ENCODE measurements at places on chromosomes 7 and 10.

GRCh38 chr10:124058346-124059003 is 34.9 kb downstream of the CHST15 start:
- no peak overlapping the region for H3K27ac ChIP-seq
- H3K27me3 ChIP-seq, result no peaks in the 10 kb centered on the region
- H3K4me3 ChIP-seq, result no peak overlapping the region
- no peaks in the 10 kb centered on the region for H3K36me3 ChIP-seq
- peaks cover 76% of the 10 kb centered on the region for H3K4me1 ChIP-seq

- peak overlapping the region; percentile 44 for H3K4me3 ChIP-seq
- H3K27me3 ChIP-seq, result peaks cover 3% of the 10 kb centered on the region
- H3K4me1 ChIP-seq, result peaks cover 14% of the 10 kb centered on the region
- H3K36me3 ChIP-seq, result no peaks in the 10 kb centered on the region
- DNase-seq, result peak; percentile 95
- H3K27ac ChIP-seq, result peak overlapping the region; percentile 89
Observed at GRCh38 chr10:27252267-27253000, 11.8 kb upstream of the ACBD5 start.

GRCh38 chr7:148940702-148941597 is 56.9 kb upstream of the EZH2 start:
- H3K27ac ChIP-seq, result peak overlapping the region; percentile 94
- H3K27me3 ChIP-seq, result no peaks in the 10 kb centered on the region
- H3K4me1 ChIP-seq, result peaks cover 16% of the 10 kb centered on the region
- DNase-seq, result peak; percentile 93
- H3K36me3 ChIP-seq, result no peaks in the 10 kb centered on the region
- H3K4me3 ChIP-seq, result peak overlapping the region; percentile 88

GRCh38 chr7:125357676-125358455 is 428.2 kb upstream of the POT1 start:
- no peak overlapping the region for H3K4me3 ChIP-seq
- no peak for DNase-seq
- no peaks in the 10 kb centered on the region for H3K36me3 ChIP-seq
- H3K4me1 ChIP-seq, result no peaks in the 10 kb centered on the region

GRCh38 chr7:92655346-92655884 is 65.2 kb upstream of the FAM133B start:
- no peak overlapping the region for H3K4me3 ChIP-seq
- no peak overlapping the region for H3K27ac ChIP-seq
- H3K36me3 ChIP-seq, result peaks cover 5% of the 10 kb centered on the region
- no peak for DNase-seq

DNA sequence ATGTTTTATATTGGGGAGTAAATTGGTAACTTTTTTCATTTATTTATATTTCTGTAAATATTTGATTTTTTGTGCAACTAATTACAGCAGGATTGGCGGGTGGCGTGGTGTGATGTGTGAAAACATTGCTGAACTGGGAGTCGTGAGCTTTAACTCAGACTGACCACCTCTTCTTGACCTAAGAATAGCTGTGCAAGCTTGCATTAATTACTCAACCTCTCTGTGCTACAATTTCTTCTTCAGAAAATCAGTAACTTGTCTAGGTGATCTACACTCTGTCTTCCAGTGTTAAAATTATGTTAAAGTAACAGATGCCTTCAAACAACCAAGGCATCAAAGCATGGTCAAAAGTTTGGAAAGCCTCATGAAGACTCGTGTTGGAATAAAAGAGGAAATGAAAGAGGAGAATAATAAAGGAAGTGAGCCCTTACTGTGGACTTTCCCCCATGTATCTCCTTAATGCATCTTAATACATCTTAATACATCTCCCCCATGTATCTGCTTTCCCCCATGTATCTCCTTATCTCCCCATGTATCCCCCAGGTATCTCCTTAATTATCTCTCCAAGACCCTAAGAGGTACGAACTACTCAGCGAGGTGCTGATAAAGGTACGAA is 71.2 kb downstream of the SVIL start:
- peaks cover 13% of the 10 kb centered on the region for H3K36me3 ChIP-seq
- no peaks in the 10 kb centered on the region for H3K27me3 ChIP-seq
- no peak overlapping the region for H3K4me3 ChIP-seq
- H3K27ac ChIP-seq, result no peak overlapping the region

DNA sequence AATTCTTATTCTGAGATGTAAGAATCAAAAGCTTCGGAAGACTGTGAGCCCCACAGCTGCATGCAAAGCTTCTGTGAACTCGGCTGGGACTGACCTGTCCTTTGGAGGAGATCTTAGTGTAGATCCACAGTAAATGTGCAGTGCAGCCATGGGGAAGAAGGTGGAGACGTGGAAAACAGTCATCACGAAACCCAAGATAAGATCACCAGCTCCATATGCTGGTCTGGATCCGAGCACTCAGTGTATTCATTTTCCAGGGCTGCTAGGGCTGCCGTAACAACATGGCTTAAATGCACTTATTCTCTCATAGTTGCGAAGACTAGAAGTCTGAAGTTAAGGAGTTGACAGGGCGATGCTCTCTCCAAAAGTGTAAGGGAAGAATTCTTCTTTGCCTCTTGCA is 143.0 kb upstream of the TCF7L2 start:
- H3K4me3 ChIP-seq, result no peak overlapping the region
- DNase-seq, result no peak
- H3K36me3 ChIP-seq, result peaks cover 24% of the 10 kb centered on the region

GRCh38 chr7:21542891-21543527 is at the start of gene DNAH11:
TSS of gene DNAH11 (plus strand) at chr7:21543039. CDS start at chr7:21543246, 207 bp downstream.
- H3K4me3 ChIP-seq, result peak within 1 kb of the TSS; percentile 30
- no peaks in the 10 kb centered on the region for H3K36me3 ChIP-seq
- H3K27me3 ChIP-seq, result peaks cover 28% of the 10 kb centered on the region
- peaks cover 16% of the 10 kb centered on the region for H3K4me1 ChIP-seq
- H3K27ac ChIP-seq, result no peak within 1 kb of the TSS
- DNase-seq, result peak; percentile 77

DNA sequence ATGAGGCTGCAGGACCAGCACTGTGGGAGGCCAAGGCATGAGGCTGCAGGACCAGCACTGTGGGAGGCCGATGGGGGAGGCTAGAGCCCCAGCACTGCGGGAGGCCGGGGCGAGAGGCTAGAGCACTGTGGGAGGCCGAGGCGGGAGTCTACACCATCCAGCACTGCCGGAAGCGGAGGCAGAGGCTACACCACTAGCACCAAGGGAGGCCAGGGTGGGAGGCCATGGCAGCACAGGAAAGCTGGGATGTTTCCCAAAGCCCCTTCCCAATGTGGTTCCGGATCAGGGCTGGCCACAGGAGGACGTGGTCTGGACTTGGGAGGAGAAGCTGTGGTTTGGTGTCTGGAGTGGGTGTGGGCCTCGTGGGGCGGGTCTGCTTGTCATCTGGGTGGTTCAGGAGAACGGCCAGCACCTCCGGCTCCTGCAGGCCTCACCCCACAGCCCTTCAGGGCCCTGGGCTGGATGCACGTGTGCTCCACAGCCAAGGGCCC is 43.6 kb downstream of the PDGFA start:
- peak; percentile 57 for DNase-seq
- H3K36me3 ChIP-seq, result no peaks in the 10 kb centered on the region
- H3K4me1 ChIP-seq, result no peaks in the 10 kb centered on the region
- no peaks in the 10 kb centered on the region for H3K27me3 ChIP-seq
- H3K27ac ChIP-seq, result no peak overlapping the region

- DNase-seq, result no peak
- peaks cover 7% of the 10 kb centered on the region for H3K36me3 ChIP-seq
- no peak overlapping the region for H3K4me3 ChIP-seq
- no peaks in the 10 kb centered on the region for H3K27me3 ChIP-seq
- H3K4me1 ChIP-seq, result no peaks in the 10 kb centered on the region
- H3K27ac ChIP-seq, result no peak overlapping the region
Observed at GRCh38 chr10:117272195-117273076, 31.5 kb downstream of the SLC18A2 start.

- no peak for DNase-seq
- no peaks in the 10 kb centered on the region for H3K4me1 ChIP-seq
- no peak overlapping the region for H3K4me3 ChIP-seq
Observed at GRCh38 chr7:23852135-23852534, 142.1 kb downstream of the STK31 start.

DNA sequence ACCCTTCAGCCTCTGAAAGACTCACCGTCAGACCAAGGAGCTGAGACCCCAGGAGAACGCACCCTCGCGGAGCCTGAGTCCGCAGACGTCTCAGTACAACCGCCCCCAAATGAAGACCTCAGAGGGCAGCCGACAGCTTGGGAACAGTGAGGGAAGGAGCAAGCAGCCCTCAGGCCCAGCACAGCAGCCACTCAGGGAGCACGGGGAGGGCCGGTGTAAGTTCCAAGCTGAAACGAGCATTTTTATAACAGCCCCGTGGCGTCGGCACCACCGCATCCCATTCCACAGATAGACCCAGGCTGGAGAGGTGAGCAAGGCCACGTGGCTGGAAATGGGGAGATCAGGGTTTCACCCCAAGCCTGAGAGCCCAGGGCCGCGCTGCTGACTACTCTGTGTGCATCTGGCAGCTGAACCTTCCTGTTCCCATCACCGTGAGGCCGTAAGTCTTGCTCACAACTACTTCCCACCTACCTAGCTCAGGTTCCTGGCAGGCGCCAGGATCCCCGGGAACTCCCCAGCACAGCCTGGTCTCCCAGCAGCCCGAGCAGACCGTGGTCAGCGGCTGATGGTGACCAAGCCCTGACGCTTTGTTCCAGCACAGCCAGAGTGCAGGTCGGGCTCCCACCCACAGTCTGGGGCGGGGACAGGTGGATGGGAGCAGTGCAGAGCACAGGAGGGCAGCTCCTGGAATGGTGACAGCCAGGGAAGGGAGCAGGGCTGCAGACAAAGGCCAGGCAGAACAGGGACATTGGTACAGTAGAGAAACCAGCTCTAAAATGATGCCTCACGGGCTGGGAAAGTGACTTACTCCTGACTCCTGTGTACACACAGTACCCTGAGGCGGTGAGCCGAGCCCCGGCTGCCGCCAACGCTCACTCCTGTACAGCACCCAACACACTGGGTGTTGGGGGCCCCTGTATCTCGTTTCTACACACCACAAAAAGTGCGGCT is 6.1 kb upstream of the NOM1 start:
- H3K27me3 ChIP-seq, result no peaks in the 10 kb centered on the region
- no peak overlapping the region for H3K27ac ChIP-seq
- H3K4me3 ChIP-seq, result no peak overlapping the region
- no peak for DNase-seq

DNA sequence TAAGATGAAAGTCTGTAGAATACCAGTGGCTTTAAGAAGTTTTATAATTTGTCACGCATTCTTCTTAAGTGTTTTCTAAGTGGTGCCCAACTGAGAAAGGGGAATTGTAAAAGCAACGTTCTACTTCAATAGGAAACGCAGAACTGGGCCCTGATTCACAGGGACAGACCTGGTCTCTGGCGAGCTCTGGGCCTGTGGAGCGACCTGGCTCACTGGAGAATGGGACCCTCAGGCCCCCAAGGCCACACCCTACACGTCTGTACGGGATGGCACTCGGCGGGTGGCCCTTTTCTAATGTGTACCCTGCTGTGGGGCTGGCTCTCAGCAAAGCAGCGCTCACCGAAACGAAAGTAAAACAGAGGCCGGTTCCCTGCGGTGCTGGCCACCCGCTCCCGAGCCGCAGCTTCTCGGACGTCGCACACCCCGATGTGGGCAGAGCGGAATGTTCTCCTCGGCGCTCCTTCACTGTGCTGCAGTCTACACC is 205.0 kb downstream of the DIP2C start:
- no peaks in the 10 kb centered on the region for H3K4me1 ChIP-seq
- peak overlapping the region; percentile 21 for H3K4me3 ChIP-seq
- no peaks in the 10 kb centered on the region for H3K36me3 ChIP-seq
- H3K27ac ChIP-seq, result peak overlapping the region; percentile 70

DNA sequence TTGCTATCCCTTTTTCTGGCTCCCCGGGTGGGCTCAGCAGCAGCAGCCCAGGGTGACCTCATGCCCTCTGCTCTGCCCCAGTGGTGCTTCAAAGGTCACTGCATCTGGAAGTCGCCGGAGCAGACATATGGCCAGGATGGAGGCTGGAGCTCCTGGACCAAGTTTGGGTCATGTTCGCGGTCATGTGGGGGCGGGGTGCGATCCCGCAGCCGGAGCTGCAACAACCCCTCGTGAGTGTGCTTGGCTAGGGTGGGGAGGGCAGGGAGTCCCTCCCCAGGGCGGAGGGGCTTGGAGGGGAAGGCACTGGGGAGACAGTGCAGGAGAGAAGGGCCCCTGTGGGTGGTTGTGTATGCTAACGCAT is 46.4 kb downstream of the TBATA start:
- no peak for DNase-seq
- peaks cover 17% of the 10 kb centered on the region for H3K4me1 ChIP-seq
- H3K27ac ChIP-seq, result no peak overlapping the region
- H3K36me3 ChIP-seq, result no peaks in the 10 kb centered on the region
- H3K27me3 ChIP-seq, result no peaks in the 10 kb centered on the region
- H3K4me3 ChIP-seq, result no peak overlapping the region

GRCh38 chr7:13093160-13093559 is 405.7 kb downstream of the ARL4A start:
- H3K4me1 ChIP-seq, result peaks cover 6% of the 10 kb centered on the region
- no peak for DNase-seq
- H3K27ac ChIP-seq, result no peak overlapping the region
- H3K36me3 ChIP-seq, result no peaks in the 10 kb centered on the region
- H3K27me3 ChIP-seq, result no peaks in the 10 kb centered on the region

DNA sequence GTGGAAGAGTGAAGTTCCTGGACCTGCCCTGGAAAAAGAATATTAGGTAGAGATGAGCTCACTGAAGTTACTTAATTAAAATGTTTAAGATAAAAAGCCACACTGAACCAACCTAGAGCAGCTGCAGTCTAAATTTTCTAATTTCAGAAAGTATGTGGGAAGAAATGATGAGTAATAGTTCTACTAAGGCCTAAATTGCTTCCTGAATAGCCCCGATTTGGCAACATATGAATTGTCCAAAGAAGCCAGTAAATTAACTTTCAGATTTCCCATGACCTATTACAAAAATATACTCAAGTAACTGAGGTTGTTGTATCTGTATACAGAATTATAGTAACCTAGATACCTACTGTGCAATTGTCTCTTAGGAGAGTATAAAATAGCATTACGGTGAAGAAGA is 312.6 kb downstream of the IPMK start:
- H3K27ac ChIP-seq, result no peak overlapping the region
- H3K4me3 ChIP-seq, result no peak overlapping the region
- no peak for DNase-seq

- H3K27ac ChIP-seq, result no peak overlapping the region
- H3K4me1 ChIP-seq, result no peaks in the 10 kb centered on the region
- DNase-seq, result no peak
- no peaks in the 10 kb centered on the region for H3K27me3 ChIP-seq
- no peak overlapping the region for H3K4me3 ChIP-seq
Observed at GRCh38 chr7:74262639-74263398, 8.6 kb upstream of the RFC2 start.

DNA sequence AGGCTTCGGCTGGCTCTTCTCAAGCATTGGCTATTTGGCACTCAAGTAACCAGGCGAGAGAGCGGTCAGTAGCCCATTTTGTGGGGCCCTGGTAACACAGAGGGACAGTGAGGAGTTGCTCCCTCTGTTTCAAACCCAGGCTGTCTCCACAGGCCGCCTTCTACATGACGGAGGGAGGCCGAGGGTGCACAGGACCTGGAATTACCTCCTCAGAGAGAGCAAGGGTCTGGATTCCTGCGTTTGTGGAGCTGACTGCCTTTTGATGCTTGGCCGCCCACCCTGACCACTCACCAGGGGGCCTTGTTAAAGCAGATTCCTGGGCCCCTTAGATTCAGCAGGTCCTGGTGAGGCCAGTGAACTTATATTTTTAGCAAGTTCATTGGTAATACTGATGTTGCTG is 12.3 kb downstream of the UPP1 start:
- no peak overlapping the region for H3K4me3 ChIP-seq
- H3K27ac ChIP-seq, result no peak overlapping the region
- no peak for DNase-seq

Data from spleen (tissue), 13 donors.